ENCODE measurements at places on chromosomes 7 and 10.

GRCh38 chr10:53162856-53163255, 390.3 kb upstream of the MBL2 start:
- DNase-seq = no peak

GRCh38 chr7:6254866-6255265, 17.6 kb downstream of the CYTH3 start:
- DNase-seq = no peak

DNA sequence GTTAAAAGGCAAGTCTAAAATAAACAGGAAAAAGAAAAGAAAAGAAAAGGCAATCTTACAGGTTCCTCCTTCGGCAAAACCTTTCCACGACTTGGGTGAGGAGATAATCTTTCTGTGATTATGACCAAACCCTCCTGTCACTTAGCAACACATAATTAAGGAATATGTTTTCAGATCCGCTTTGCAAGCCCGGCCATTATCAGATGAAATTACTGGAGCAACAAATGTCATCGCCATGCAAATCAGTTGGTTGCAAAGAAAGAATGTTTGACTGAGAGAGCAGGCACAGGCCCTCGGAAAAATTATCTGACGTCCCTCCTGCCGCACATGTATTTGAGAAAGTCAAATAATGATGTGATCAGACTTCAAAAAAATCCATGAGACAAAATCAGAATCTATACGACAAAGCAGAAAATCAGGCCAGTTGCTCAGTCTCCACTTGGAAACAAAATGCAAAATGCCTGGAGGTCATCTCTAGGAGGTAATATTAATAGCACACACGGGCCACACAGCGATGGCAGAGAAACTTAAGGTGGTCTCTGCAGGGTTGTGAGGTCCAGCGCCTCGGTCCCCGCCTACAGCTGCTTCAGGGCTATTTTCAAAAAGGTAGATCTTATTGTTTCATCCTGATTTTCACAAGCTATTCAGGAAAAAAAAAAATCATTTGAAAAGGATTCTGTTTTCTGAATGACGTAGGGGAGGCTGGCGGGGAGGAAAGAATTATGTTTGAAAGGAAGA, 82.7 kb downstream of the ZRANB1 start:
- DNase-seq = no peak

- no peak for DNase-seq
Measured at GRCh38 chr10:104309980-104310978, 28.0 kb downstream of the ITPRIP start.

GRCh38 chr10:132589015-132589414, 51.4 kb downstream of the INPP5A start:
- no peak for DNase-seq
